ENCODE measurements at places on chromosomes 1 and 21.
A peak's percentile ranks its signal among the peaks of the same experiment; 100 is the strongest.

GRCh38 chr1:32392325-32392724, 1.9 kb downstream of the BSDC1 start:
- DNase-seq, result no peak

- no peak for DNase-seq
Measured at GRCh38 chr1:204728456-204728855, 42.9 kb upstream of the LRRN2 start.

- no peak for DNase-seq
Measured at GRCh38 chr1:152926091-152926490, 17.7 kb downstream of the IVL start.

DNA sequence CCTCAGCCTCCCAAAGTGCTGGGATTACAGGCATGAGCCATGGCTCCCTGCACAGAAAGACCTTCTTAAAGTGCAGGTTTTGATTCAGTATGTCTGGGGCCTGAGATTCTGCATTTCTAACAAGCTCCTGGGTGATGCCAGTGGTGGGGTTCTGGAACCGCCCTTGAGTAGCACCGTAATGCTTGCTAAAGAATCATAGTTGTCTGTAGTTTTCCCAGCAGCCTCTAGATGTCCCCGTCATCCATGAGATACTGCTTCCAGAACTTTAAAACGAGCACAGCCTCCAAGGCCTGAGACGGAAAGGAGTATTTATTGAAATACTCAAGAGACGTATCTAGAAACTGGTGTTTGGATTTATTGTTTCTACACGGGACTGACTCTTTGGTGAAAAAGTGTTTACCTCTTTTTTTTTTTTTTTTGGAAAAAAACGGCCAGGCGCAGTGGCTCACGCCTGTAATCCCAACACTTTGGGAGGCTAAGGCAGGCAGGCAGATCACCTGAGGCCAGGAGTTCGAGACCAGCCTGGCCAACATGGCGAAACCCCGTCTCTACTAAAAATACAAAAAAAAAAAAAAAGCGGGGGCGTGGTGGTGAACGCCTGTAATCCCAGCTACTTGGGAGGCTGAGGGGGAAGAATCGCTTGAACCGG, 2.6 kb upstream of the TOR3A start:
- DNase-seq, result no peak

DNA sequence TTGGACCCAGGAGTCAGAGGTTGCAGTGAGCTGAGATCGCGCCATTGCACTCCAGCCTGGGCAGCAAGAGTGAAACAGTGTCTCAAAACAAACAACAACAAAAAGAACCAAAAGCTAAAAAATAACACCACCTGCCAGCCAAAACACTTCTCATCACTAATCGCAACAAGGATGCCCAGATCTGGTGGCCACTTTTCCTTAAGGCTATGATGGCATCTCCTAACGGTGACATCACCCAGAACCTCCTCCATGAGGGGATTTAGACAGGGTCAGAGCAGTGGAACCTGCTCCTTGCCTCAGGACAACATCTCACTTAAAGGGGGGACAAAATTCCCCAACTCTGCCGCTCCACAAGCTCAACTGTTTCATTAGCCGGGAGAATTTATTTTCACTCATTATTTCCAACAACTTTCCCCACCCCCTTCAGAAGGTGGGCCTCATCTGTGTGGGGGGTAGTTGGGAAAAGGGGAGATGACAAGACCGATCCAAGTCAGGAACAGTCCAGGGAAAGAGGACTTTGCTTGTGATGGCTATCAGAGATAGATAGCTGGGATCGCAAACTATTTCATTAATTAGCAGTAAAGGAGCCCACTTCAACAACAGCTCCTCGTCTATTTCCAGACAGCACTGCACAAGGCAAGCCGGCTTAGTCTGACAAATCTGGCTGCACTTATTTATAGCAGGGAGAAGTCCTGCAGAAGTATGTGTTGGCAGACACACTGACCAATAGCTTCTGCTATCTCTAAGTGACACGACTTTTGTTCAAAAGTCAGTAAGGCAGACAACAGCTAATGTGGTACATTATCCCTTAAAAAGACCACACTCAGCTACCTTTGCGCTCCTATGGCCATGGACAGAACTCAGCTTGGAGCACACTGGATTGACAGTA, 2.6 kb downstream of the PABPC4 start:
- DNase-seq, result no peak

GRCh38 chr1:2952371-2952770, 68.9 kb upstream of the ACTRT2 start:
- DNase-seq, result no peak

DNA sequence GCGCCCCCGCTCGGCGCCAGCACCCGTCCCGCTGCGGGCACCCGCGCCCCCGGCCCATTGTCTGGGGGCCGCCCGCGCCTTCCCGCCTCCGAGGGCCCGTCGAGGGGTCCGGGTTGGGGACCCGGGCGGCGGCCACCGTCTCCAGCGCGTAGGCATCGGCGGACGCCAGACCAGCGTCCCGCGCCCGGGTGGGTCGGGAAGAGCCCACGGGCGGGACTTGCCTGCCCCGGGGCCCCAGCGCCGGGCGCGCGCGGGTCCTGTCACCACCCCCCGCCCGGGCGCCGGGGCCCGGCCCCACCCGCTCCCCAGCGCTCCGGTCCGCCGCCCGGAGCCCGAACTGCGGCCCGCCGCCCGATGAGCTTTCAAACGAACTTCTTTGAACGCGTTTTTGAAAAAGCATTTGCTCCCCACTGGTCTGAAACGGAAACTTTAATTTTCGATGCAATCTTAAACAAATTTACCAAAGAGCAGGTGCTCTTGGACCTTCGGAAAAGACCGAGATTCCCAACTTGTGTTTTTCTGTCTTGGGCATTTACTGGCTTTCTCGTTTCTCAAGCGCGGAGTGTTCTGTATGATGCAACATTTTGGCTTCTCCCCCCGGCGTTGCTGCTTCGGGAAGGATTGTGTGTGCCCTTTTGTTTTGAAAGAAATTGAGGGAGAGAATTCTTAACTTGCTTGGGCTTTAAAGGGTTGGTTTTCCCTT, 615 bp downstream of the CLIC4 start:
- peak; percentile 65 for DNase-seq

DNA sequence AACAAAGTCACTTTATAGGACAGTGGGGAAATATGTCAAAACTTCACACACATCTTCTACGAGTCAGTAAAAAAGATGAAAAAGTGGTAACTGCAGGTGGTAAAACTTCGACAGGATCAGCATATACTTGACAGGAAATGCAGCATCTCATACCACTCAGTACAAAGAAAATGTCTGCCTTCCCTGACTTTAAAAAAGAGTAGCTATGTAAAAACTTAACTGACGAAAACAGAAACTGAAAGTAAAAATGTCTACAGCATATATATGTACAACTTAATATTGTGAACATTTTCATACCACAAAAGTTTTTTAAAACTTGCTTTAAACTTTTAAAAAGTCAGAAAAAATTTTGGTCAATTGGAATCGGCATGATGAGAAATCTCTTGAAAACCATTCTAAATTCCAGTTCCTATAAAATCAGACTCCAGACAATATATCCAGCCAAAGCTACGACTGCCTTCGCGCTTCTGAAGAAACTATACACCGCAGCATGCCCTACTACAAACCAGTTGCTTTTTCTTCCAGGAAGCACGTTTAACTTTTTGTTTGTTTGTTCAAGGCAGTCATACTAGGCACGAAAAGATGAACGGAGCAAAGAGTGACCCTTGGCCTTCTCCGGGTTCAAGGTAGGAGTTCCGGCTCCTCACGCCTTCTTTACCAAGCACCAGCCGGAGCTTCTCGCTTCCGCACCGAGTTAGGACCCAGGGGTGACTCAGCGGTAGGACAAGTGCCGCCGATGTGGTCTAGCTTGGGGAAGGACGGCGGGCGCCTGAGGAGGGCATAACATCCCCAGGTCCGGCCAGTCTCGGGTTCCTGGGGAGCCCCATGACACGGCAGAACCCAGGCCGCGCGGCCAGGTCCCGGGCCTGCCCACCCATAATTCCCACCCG, 612 bp downstream of the PSMA5 start:
- no peak for DNase-seq

GRCh38 chr1:7262611-7263010, 477.4 kb downstream of the CAMTA1 start:
- no peak for DNase-seq

DNA sequence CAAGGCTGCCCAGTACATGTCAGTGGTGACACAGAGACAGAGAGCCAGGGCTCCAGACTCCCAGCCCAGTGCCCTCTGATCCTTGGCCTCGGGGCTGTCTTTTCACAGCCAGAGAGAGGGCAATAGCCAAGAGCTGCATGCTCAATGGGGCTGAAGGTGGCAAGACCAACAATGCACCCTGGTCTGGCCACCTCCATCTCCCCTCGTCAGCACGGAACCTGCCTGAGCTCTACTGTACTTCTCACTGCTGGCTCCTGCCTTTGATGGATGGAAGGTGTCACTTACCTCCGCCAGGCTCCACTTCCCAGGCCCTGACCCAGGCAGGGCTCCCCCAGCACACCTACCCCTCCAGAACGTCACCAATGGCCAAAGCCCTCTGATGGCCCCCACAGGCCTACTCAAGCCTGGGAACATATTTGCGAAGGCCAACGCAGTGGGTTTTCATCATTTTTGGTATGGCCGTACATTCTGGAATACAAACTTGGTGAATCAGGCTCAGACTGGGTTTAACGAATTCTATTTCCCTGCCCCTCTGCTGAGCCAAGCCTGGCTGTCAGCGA, 88.1 kb downstream of the DMRTB1 start:
- DNase-seq, result no peak

- no peak for DNase-seq
Measured at GRCh38 chr1:79133774-79134364, 127.3 kb upstream of the ADGRL4 start.

- no peak for DNase-seq
Measured at GRCh38 chr1:65022216-65022615, 55.9 kb upstream of the JAK1 start.

DNA sequence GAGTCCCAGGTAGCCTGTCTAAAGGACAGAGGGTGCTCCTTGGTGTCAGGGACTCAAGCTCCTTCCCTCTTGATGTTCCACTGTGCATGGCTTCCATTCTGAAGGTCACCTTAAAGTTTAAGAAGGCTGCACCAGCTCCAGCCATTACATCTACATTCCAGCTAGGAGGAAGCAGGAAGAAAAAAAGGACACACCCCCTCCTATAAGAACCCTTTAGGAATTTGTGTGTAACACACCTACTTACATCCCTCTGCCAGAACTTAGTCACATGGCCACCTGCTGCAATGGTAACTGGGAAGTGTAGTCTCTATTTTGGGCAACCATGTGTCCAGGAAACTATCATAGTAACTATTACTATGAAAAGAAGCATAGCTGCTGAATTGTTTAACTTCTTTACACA, 161.6 kb upstream of the KLHDC7A start:
- DNase-seq, result no peak

GRCh38 chr1:48750109-48750508, 26.6 kb downstream of the BEND5 start:
- no peak for DNase-seq

DNA sequence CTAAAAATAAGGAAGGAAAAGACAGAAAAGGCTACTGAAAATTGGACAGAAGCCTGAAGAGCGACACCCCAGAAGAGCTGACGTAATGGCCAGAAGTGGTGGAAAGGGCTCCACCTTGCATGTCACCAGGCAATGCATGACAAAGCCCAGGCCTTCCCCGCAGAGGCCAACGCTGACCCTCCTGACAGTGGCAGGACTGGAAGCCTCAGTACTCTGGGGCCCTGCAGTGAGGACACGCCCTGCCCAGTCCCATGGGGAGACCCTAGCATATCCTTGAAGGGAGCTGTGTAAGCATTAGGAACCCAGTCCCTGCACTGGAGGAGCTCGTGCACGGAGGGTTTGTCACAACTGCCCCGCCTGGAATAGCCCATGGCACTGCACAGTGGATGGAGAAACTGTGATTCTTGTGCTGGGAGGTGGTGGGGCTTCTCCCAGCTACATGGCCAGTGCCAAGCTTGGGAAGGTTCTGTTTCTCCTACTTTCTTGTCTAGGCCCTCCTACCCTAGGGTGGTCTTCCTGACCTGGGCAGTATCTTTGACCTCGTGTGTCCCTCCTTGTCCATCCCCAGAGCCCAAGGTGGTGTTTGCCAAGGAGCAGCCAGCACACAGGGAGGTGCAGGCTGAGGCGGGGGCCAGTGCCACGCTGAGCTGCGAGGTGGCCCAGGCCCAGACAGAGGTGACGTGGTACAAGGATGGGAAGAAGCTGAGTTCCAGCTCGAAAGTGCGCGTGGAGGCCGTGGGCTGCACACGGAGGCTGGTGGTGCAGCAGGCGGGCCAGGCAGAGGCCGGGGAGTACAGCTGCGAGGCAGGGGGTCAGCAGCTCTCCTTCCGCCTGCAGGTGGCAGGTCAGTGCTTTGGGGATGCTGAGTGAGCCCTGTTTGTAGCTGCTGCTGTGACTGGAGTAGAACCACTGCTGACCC, 60.4 kb downstream of the OBSCN start:
- no peak for DNase-seq

- DNase-seq, result no peak
Measured at GRCh38 chr21:42557420-42557819, 43.8 kb downstream of the SLC37A1 start.

DNA sequence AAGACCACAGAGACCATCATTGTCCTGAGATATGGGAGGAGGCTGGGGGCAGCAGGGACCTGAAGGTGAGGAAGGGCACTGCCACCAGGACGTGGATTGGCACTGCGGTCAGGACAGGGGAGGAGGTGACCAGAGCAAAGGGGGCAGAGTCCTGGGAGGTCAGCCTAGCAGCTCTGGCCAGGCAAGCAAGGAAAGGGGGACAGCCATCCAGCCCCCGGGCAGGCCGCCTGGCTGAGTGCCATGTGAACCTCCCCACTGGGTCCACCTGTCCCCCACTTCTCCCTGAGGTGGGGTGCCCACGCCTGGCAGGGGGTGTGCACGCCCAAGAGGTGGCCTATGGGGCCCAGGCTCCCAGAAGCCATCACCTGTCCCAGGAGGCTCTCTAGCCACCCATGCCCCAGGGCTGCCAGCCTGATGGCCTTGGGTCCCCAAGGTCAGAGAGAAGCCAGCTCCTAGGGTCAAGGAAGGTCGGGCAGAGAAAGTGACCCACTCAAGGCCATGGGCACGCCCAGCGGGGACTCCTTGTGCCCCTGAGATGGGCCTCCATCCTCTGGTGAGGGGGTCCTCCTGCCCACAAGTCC, 17.6 kb upstream of the PTTG1IP start:
- DNase-seq, result no peak

DNA sequence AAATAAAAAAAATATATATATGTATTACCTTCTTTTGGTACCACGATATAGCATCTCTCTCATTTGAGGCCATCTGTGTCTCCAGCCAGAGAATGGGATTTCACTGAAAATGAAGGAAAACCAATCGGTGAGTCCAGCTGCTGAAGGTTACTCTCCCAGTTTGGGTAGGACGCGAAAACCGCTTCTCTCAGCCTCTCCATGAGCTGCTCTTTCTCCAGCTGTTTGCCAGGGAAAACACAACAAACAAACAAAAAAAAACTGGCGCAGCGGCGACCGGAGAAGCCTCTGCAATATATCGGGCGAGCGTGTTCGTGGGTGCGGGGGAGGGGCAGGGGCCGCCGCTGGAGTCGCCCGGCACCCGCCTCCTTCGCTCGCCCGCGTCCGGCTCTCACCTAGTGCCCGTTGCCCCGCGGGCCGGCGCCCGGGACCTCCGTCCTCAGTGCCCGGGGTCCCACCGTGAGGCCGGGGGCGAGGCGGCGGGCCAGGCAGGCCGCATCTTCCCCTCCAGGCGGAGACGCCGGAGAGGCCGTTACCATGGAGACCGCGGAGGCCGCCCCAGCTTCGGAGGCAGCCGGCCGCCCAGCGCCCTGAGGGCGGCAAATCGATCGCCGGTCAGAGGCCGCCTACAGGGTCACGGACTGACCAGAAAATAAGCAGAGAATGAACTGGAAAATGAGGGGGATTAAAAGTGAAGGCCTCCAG, 504 bp downstream of the PHTF1 start:
- peak; percentile 79 for DNase-seq
